ENCODE measurements at places on chromosomes 2 and 18.

GRCh38 chr2:191881982-191882816, 35.3 kb upstream of the CAVIN2 start:
- DNase-seq, result no peak

- no peak for DNase-seq
Measured at GRCh38 chr2:168224346-168224745, 23.0 kb downstream of the STK39 start.

- DNase-seq, result no peak
Measured at GRCh38 chr2:172293952-172294351, 133.4 kb upstream of the ITGA6 start.

- DNase-seq, result no peak
Measured at GRCh38 chr2:8445580-8445979, 236.3 kb upstream of the ID2 start.

GRCh38 chr18:27223526-27224291, 38.6 kb upstream of the CHST9 start:
- no peak for DNase-seq

DNA sequence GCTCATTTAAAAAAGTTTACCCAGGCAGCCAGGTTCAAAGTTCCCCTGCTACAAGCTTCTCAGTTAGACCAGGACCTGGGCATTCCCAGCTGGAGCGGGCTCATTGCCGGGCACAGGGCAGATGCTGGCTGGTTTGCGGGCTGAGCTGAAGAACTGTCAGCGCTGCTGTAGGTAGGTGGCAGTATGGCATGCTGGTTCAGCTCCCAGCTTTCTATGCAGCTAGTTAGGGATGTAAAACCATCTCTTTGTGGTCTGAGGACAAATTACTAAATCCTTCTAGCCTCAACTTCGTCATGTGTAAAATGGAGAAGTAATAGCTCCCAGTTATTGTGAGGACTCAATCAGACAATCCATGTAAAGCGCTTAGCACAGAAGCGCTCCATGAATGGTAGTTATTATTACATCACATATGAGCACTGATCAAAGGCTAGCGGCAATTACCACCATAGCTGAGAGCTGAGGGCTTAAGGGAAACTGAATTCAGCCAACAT, 2.4 kb upstream of the LDLRAD4 start:
- peak; percentile 55 for DNase-seq

DNA sequence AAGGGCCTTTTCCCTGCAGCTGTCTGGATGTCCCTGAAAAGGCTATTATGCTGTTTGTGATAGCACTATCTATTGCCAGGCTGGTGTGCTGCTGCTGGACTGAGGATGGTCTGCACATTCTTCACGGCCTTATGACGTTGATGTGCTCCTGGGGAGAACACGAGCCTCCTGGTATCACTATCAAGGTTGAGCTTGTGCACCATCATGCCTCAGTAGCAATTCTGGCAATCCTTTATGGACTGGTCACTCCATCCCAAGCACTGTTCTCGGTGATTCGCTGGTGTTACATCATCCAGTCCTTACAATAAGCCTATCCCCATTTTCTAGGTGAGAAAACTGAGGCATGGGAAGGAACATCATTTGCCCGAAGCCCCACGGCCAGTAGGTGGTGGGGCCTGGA, 18.2 kb upstream of the CCBE1 start:
- DNase-seq, result no peak

DNA sequence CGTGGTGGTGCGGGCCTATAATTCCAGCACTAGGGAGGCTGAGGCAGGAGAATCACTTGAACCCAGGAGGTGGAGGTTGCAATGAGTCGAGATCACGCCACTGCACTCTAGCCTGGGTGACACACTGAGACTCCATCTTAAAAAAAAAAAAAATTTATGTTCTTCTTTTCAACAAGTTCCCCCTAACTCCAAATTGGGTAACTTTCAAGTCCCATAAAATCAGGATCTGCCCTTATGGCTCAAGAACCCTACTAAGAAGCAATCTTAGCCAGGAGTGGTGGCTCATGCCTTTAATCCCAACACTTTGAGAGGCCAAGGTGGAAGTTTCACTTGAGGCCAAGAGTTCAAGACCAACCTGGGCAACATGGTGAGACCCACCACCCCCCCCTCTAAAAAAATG, 30.3 kb upstream of the TLK1 start:
- DNase-seq, result no peak

GRCh38 chr18:75377258-75377657, 50.2 kb downstream of the SMIM21 start:
- DNase-seq, result no peak

- DNase-seq, result no peak
Measured at GRCh38 chr2:67290451-67291290, 106.5 kb upstream of the ETAA1 start.

- DNase-seq, result no peak
Measured at GRCh38 chr2:23378496-23378895, 6.5 kb upstream of the KLHL29 start.

DNA sequence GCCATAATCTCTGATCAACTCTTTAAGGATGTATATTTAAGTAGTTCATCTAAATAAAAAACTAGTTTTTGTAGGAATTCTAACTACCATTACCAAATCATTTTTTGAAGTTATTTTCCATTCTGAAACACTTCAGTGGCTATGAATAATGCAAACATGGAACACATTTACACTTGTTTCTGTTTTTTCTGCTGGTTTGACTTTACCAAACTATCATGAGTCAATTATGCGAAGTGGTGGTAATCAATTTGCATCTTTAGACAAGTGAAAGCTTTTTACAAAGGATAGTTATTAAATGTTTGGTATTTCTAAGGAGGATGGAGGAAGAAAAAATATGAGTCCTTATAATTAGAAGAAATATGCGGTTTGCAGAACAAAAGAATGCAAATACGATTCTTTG, 202.0 kb upstream of the MMADHC start:
- no peak for DNase-seq

GRCh38 chr2:112959109-112959812, 18.5 kb upstream of the IL36G start:
- no peak for DNase-seq

DNA sequence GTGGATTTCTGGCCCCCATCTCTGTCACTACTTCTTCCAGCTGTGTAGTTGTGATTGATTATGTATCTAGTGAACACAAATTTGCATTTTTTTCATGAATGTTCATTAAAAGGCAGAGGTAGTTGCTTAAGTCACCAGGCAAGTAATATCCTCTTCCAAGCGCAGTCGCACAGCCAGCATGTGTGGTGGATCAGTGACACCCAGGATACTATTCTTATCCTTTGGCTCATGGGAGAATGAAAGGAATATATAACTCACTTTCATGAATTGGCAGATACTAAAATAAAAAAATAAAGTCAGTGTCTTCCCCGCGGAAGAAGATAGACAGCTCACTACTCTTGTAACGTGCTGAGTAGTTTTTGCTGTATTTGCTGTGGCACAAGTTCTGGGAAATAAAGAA, 387.8 kb downstream of the CDH7 start:
- no peak for DNase-seq

DNA sequence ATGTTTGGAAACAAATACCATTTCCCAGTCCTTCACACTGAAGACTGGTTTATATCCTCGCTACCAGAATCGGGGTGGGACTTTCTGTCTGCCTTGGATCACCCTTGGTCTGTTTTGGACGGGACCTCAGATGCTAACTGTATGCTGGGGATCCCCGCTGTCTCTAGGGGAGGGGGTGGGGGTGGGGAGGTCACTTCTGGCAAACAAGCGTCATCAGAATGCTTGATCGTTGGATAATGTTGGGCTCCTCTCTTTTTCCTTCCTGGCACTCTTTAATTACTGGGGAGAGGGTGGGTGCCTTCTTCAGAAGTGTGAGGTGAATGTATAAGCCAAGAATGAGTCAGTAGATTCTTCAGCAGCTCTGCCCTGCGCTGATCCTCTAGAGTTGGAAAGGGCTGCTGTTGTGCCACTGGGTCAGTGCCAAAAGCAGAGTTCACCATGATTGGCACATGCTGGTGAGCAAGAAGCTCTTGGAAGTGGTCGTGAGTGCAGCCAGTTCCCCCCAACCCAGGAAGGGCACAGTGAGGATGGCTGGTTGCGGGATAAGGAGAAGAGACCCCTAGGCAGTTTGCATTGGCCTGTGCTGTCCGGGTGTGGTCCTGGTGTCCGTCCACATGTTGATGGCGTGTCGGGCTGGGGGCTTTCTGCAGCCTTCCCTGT, 32.2 kb downstream of the DGKD start:
- no peak for DNase-seq

- no peak for DNase-seq
Measured at GRCh38 chr18:499776-500631, 497 bp downstream of the COLEC12 start.

GRCh38 chr18:44514106-44514505, 166.6 kb upstream of the SETBP1 start:
- no peak for DNase-seq

DNA sequence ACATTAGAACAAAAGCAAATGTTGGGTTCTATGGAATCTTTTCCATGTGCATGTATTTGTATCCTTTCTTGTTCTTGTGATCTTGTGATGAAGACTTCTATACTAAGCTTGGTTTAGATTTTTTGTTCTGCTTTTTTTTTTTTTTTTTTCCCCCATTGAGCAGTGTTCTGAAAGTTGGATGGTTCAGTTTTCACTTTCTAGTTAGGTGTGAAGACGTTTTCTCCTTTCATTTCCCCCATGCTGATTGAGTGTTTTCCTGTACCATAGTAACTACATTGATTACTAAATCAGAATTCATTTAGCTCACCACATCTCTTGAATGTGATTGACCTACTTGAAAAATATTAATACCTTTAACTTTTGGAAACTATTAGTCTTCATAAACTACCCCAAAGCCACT, 34.1 kb downstream of the NOP58 start:
- no peak for DNase-seq

- DNase-seq, result no peak
Measured at GRCh38 chr18:59822612-59823550, 76.9 kb upstream of the PMAIP1 start.

DNA sequence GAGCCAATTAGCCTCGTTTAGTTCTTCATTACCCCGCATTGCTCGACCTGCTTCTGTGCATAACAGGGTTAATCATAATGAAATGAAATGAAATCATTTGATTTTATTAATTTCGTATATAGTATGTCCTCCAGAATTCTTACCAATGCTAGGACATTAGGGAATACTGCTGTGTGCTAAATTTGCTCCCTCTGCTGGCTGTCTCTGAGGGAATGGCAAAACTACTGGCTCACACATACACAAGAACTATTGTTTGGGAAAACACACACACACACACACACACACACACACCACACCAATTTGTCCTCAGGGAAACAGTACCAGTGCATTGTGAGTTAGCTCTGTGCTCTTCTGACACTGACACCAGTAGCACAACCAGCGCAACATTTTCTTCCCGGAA, 273.3 kb upstream of the TCF4 start:
- no peak for DNase-seq

- DNase-seq, result no peak
Measured at GRCh38 chr2:43737097-43737854, 36.6 kb upstream of the DYNC2LI1 start.

DNA sequence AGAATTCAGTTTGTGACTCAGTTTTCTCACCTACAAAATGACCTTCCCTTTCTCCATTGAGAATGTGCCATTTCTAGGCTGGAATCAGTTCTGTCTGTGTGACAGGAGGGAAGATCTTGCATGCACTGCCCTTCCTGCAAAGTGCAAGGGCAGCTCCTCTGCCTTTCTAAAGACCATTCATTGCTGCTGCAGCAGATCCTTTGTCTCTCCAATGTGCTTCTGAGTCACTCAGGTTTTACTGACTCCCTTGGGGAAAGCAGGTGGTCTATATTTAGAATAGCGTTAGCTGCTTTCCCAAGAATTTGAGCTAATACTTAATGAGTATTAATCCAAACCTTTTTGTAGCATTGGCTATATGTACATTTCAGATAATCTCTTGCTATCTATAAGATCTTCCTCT, 62.5 kb downstream of the DAW1 start:
- DNase-seq, result no peak

GRCh38 chr2:232342635-232343565, 35.7 kb upstream of the ALPP start:
- no peak for DNase-seq

DNA sequence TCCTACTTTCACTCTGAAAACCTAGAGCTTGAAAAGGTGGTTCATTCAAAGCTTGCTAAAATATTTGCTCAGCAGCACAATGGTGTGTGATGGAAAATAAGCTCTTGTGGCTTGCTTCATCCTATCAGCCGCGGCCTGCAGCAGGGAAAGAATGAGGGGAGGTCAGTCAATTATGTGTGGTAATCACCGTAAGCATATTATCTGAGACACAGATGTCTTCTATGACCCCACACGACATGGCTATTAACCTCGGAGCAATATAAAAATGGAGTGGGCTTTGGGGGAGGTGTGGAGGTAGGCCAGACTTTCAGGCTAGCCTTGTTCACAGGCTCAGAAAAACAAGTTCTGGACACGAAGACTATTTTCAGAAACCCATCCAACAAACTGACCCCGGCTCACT, 98.4 kb upstream of the SIX3 start:
- no peak for DNase-seq

GRCh38 chr2:143694335-143694734, 565.1 kb downstream of the ARHGAP15 start:
- no peak for DNase-seq

DNA sequence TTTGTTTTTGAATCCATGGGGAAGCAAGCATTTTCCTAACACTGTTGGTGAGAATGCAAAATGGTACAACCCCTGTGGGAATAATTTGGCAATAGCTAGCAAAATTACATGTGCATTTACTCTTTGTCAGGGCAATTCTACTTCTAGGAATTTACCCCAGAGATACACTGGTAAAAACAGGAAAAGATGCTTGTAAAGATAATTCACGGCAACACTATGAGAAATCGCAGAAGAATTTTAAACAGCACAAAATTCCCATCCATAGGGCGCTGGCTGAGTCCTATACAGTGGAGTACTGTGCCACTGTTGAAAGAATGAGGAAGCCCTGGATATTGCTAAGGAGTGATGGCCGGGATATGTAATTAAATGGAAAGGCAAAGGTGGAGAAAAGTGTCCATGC, 75.8 kb downstream of the DGKD start:
- DNase-seq, result no peak

DNA sequence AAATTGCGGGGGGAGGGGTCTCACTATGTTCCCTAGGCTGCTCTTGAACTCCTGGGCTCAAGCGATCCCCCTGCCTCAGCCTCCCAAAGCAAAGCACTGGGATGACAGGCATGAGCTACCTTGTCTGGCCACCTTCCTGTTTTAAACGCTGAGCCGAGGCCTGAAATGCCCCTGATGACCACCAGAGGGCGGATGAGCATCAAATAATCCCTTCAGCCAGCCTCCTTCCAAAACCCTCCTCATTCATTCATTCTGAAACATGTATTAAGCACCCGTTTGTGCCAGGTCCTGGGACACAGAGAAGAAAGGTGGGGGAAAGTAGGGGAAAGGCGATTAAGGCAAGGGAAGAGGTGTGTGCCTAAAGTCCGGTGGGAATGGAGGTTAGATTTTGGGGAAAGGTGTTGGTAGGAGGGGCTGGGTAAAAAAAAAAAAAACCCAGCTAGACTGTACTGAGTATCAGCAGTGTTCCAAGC, 30.7 kb upstream of the PTMA start:
- DNase-seq, result peak; percentile 90

- no peak for DNase-seq
Measured at GRCh38 chr2:6578416-6578815, 287.3 kb downstream of the CMPK2 start.
